ENCODE measurements at places on chromosomes 11 and 22. TPM values are rescaled to one million over a fixed set of nuclear protein-coding genes. Genes with fewer than 3 reads are reported as not detected.

PNPLA3 gene
- total RNA-seq = 0.51 TPM

SCN2B gene
- 12.0 TPM for total RNA-seq

POTEH gene
- not detected for total RNA-seq

OR2D3 gene
- total RNA-seq = not detected

FAM111B gene
- 12.0 TPM for total RNA-seq

MIAT gene
- total RNA-seq = 1.1 TPM

Measured in tongue (tissue), 3 donors.